ENCODE measurements at places on chromosomes 3 and 15. TPM values are rescaled to one million over a fixed set of nuclear protein-coding genes. Genes with fewer than 3 reads are reported as not detected.

The GCSAM gene
- total RNA-seq: not detected

The LRRC34 gene
- total RNA-seq: 10.0 TPM

The CCDC9B gene
- 0.23 TPM for total RNA-seq

The LTF gene
- total RNA-seq: 0.18 TPM

The TNFSF10 gene
- total RNA-seq: not detected

The MYD88 gene
- 18.8 TPM for total RNA-seq

The BNC1 gene
- total RNA-seq: not detected

The PRKAR2A gene
- 41.5 TPM for total RNA-seq

DNA sequence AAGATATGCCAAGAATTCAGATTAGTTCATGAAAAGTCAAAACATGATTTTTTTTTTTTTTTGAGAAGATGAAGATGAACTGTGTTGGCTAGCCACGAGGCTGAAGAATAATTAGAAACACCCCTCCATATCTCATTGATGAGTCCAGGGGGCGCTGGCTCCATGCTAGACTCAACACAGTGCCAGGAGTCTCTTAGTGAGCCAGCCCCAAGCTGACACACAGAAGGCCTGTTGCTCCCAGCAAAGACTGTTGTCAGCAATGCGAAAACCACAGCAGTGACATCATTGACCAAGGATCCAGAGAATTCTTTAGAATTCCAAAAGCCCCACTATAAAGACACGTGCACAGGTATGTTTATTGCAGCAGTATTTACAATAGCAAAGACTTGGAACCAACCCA, 185.2 kb downstream of the ANXA2 start:
- H3K4me1 ChIP-seq: no peaks in the 10 kb centered on the region
- no peaks in the 10 kb centered on the region for H3K36me3 ChIP-seq
- DNase-seq: peak; percentile 65
- H3K4me3 ChIP-seq: no peak overlapping the region
- no peaks in the 10 kb centered on the region for H3K27me3 ChIP-seq

- H3K4me3 ChIP-seq: peak overlapping the region; percentile 90
- no peaks in the 10 kb centered on the region for H3K27me3 ChIP-seq
- no peak for DNase-seq
- no peak overlapping the region for H3K27ac ChIP-seq
- H3K4me1 ChIP-seq: peaks cover 18% of the 10 kb centered on the region
Observed at GRCh38 chr15:60480149-60480548, 1.2 kb upstream of the ICE2 start.

DNA sequence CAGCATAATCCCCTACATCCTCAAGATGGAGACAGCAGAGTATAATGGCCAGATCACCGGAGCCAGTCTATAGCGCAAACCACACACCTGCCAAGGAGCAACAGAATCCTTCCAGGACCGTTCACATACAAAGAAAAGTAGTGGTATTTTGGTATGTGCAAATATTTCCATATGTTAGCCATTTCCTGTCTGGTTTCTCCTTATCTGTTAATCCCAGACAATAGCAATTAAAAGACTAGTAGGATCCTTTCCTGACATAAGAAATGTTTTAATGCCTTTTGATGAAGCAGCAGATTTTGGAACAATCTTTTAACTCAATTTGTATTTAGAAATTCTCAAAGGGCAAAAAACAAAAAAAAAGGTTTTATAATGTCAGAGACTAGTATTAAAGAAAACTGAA, 22.2 kb downstream of the MRPS25 start:
- no peak overlapping the region for H3K27ac ChIP-seq
- H3K4me3 ChIP-seq: no peak overlapping the region
- no peak for DNase-seq

DNA sequence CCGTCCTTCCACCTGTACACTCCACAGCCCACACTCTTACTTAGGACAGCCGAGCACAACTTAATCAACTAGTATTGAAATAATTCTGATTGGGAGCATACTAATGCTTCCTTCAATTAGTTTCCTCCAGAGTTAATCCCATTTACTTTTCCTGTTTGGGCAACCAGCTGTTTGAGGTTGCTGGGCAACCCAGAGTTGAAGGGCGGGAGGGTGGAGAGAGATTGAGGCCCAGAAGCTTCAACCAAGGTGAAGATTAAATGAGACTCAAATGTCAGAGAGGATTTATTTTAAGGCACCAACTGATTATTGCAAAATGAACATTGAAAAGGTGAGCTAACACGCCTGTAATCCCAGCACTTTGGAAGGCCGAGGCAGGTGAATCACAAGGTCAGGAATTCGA, 428.5 kb upstream of the SEMA6D start:
- no peak overlapping the region for H3K4me3 ChIP-seq
- H3K27me3 ChIP-seq: no peaks in the 10 kb centered on the region
- no peak overlapping the region for H3K27ac ChIP-seq
- H3K36me3 ChIP-seq: no peaks in the 10 kb centered on the region

DNA sequence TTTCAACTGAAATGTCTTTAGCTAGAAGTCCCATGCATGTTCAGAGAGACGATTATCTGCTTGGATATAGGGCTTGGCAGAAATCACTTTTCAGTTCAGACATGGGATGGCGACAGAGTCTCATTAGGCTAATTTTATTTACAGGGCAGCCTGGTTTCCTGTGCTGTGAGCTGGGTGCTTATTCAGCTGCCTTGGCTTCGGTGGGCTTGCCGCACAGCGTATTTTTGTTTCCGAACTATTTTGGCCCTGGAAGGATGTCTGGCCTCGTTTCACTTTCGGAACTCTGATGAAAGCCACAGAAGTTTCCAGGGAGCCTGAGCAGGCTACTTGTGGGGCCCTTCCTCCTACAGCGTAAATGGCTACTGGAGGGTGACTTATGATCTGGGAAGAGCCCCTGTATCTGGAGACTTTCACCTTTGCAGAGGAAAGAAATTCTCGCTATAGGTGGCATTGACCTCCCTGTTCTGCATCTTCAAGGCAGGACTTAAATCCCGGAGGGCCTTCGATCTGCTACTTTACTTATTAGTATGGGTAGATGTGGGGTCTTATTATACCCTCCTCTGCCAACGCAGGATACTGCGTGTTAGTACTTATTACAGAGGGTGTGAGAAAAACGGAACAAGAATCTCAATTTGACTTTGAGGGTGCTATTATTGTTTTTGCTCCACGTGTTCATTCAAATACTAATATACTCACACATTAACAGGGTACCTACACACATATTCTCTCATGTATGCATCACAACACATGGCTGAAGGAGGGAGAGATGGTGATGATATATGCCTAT, 364.0 kb upstream of the RBMS3 start:
- H3K27me3 ChIP-seq: no peaks in the 10 kb centered on the region
- DNase-seq: peak; percentile 63
- H3K4me3 ChIP-seq: no peak overlapping the region
- H3K36me3 ChIP-seq: no peaks in the 10 kb centered on the region

DNA sequence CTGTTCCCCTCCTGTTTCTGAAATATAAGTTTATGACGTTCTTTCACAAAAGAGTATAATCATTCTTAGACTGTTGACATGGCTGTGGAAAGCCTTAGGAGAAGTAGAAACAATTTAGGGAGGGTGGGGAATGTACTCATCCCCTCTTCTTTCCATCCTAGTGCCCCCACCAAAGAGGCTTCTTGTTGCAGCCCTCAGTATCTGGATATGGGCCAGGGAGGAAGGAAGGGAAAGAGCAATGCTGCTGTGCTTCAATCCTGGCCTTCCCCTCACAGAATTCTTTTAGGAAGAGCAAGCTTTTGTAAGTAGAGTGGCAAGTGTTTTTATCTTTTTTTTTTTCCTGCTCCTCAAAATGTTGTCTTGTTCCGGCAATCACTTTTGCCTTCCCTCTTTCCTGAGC, 1.7 kb downstream of the INAFM2 start:
- no peaks in the 10 kb centered on the region for H3K4me1 ChIP-seq
- no peak overlapping the region for H3K4me3 ChIP-seq
- no peaks in the 10 kb centered on the region for H3K36me3 ChIP-seq
- DNase-seq: no peak
- H3K27me3 ChIP-seq: peaks cover 51% of the 10 kb centered on the region

- H3K36me3 ChIP-seq: no peaks in the 10 kb centered on the region
- H3K4me3 ChIP-seq: no peak overlapping the region
- H3K4me1 ChIP-seq: no peaks in the 10 kb centered on the region
- DNase-seq: no peak
- no peak overlapping the region for H3K27ac ChIP-seq
- no peaks in the 10 kb centered on the region for H3K27me3 ChIP-seq
Observed at GRCh38 chr3:72860846-72861245, 12.6 kb upstream of the SHQ1 start.

DNA sequence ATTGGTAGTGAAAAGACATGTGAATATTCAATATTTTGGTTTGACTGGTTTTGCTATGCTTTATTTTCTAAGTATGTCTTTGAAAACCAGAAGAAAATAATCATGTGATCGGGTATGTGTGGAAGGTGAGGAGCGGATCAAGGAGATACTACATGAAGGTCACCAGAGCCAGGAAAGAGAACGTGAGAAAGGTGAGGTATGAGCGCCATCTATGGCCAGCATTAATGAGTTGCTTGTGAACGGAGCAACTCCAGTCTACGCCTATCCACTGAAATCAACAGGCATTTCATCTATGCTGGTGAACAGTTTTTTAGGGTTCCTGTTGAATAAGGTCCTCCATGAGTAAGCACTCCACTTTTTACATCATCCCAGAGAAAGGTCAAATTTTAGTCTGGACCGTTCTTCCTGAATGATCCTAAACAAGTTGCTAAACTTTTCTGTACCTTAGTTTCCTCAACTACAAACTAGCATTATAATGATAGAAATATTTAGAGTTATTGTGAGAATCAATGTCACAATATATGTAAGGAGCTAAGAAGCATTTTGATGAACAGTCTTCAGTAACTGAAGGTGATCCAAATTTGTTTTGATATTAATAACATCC, 1435.2 kb upstream of the CADM2 start:
- H3K36me3 ChIP-seq: no peaks in the 10 kb centered on the region
- H3K27ac ChIP-seq: no peak overlapping the region
- no peaks in the 10 kb centered on the region for H3K4me1 ChIP-seq
- no peak overlapping the region for H3K4me3 ChIP-seq
- H3K27me3 ChIP-seq: no peaks in the 10 kb centered on the region

DNA sequence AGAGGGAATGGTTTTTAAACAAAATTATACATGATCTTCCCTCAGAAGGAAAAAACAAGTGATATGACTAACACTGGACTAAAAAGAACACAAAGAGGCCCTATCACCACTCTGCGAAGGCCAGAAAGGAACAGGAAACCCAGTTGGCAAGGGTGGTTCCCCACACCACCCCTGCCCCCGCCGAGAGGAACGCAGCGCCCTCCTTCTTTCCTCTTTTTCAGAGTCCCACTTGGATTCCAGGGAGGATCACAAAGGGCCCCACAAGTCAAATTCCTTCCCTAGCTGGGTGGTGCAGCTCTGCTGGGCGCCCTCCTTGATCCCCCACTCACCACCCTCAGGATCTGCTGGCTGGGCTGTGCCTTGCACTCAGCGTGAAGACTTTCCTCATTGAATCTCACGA, 29.8 kb downstream of the PLA1A start:
- H3K27me3 ChIP-seq: no peaks in the 10 kb centered on the region
- H3K36me3 ChIP-seq: no peaks in the 10 kb centered on the region
- no peak for DNase-seq
- H3K4me3 ChIP-seq: no peak overlapping the region
- H3K4me1 ChIP-seq: peaks cover 3% of the 10 kb centered on the region

GRCh38 chr3:178320456-178321351, 215.5 kb upstream of the KCNMB2 start:
- H3K4me1 ChIP-seq: peaks cover 5% of the 10 kb centered on the region
- H3K27ac ChIP-seq: no peak overlapping the region
- no peak for DNase-seq
- no peaks in the 10 kb centered on the region for H3K36me3 ChIP-seq

DNA sequence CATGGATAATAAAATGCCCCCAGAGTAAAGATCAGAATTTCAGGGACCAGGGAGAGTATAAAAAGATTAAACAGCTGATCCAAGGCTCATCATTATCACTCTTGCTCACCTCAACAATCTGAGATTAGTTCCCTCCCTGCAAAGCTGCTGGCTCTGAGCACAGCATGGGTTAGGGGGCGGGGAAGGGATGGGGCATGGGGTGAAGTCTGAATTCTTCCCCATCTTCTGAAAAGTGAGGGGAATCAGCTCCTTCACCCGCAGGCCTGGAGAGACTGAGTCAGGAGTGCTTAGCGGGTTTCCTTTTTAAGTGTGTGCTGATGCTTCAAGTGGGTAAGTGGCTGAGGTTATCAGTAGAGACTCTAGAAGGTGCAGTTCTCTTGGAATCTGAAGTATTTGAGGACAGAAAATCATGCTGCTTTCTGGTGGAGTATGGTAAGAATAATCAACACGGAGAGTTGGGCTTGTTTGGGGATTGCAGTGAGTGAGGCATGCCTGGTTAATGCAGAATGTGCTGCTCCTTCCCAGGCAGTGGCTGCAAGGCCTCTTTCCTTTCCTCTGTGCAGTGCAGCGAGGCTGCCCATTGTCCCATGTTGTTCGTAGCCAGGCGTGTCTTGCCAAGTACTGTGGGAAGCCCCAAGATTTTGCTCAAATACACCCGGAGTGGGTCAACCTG, 59.2 kb upstream of the TRAK1 start:
- peak overlapping the region; percentile 59 for H3K4me3 ChIP-seq
- H3K36me3 ChIP-seq: peaks cover 12% of the 10 kb centered on the region
- H3K4me1 ChIP-seq: peaks cover 27% of the 10 kb centered on the region
- DNase-seq: peak; percentile 79
- H3K27ac ChIP-seq: peak overlapping the region; percentile 76

DNA sequence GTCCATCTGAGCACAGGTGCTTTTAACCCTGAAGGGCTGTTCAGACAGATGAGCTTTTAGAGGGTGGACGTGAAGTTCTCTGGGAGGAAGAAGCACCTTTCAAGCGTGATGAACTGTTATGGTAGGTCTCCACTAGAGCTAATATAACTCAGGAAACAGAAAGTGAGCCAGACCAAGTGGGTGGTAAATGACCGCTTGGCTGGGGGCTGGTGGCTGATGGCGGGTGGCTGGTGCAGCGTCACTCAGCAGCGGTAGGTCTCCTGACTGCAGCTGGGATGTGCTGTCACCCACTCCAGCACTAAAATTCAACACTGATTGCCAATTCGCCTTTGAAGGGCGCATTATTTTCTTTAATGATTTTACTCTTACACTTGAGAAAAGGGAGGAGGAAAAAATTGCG, 31.2 kb upstream of the LACTB start:
- H3K27me3 ChIP-seq: no peaks in the 10 kb centered on the region
- H3K36me3 ChIP-seq: no peaks in the 10 kb centered on the region
- DNase-seq: no peak
- H3K4me3 ChIP-seq: no peak overlapping the region
- peaks cover 2% of the 10 kb centered on the region for H3K4me1 ChIP-seq

DNA sequence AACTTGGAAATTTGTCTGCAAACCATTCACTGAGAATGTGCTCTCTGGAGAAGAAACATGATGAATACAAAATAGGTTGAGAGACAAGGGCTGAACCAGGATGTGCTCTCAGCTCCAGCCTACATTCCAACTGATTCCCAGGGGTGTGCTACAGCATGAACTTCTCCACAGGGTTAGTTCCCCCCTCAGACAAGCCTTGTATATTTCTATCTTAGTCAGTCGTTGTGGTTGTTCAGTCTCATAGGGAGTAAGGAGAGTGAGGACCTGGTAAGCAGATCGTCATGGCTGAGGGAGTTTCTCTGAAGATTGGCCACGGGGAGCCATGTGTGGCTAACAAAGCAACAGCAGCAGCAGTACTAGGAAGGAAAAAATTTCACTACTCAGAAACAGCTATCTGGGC, 919.7 kb upstream of the CADM2 start:
- no peaks in the 10 kb centered on the region for H3K36me3 ChIP-seq
- H3K4me3 ChIP-seq: no peak overlapping the region
- no peak for DNase-seq
- H3K27ac ChIP-seq: no peak overlapping the region

- H3K36me3 ChIP-seq: no peaks in the 10 kb centered on the region
- DNase-seq: no peak
- H3K27me3 ChIP-seq: no peaks in the 10 kb centered on the region
- H3K4me1 ChIP-seq: no peaks in the 10 kb centered on the region
Observed at GRCh38 chr3:52190294-52191074, 7.5 kb upstream of the ALAS1 start.

Data from endodermal cell (in vitro differentiated cells).